HuH-7 (cell line): ENCODE measurements at places on chromosomes 4 and X.
A peak's percentile ranks its signal among the peaks of the same experiment; 100 is the strongest.

DNA sequence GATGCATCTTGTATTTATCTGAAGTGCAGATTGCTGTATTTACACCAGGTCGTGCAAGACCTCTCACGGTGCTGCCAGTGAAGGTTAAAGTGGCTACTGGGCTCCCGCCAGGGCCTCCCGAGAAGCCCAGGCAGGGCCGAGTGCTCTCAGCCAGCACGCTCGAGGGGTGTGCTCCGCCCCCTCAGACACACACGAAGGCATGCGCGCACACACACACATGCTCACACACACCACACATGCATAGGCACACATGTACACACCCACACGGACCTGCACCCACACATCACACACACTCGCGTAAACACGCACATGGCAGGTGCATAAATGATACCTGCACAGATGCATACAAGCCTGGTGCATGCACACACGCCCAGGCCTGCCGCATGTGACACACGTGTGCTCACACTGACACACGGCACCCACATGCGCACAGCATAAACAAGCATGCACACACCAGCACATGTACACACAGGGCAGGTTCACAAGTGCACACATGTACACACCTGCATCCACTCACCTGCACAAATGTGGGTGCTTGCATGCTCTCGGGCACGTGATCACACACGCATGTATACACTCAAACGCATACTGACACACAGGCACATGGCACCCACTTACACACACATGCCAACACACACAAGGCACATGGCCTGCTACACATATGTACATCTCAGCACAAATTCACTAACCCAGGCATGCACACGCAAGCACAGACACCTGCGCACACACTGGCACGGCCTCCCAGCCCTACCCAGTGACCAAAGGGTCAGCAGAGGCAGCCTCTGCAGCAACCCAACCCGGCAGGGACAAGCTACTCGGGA lies 71.6 kb downstream of the FAM53A start:
- no peak for DNase-seq

DNA sequence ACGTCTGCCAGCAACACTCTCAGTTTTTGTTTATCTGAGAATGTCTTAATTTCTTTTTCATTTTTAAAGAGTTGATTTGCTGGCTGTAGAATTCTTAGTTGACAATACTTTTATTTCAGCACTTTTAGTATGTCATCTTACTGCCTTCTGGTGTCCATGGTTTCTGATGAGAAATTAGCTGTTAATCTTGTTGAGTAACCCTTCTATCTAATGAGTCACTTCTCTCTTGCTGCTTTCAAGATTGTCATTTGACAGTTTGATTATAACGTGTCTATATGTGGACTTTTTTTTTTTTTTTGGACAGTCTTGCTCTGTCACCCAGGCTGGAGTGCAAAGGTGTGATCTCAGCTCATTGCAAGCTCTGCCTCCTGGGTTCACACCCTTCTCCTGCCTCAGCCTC lies 24.0 kb upstream of the TMEM255A start:
- no peak for DNase-seq

DNA sequence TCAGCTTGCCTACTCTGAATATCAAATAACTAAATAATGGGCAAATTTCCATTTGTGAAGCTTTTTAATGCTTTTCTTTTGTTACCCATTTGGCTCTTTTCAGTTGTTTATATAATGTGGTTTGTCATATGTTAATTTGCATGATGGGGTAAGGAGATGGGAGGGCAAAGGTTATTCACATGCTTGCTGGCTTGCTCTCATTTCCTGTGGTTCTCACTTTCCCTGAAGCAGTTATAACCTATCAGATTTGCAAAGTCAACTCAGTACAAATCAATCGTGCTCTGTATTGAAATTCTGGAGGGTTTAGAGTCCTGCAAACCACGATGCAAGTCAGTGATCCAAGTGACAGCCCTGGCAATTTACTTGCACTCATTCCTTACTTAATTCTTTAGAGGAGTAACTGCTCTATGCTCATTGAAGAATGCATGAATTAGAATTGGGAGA lies 711.2 kb downstream of the ADGRL3 start:
- DNase-seq, result no peak

DNA sequence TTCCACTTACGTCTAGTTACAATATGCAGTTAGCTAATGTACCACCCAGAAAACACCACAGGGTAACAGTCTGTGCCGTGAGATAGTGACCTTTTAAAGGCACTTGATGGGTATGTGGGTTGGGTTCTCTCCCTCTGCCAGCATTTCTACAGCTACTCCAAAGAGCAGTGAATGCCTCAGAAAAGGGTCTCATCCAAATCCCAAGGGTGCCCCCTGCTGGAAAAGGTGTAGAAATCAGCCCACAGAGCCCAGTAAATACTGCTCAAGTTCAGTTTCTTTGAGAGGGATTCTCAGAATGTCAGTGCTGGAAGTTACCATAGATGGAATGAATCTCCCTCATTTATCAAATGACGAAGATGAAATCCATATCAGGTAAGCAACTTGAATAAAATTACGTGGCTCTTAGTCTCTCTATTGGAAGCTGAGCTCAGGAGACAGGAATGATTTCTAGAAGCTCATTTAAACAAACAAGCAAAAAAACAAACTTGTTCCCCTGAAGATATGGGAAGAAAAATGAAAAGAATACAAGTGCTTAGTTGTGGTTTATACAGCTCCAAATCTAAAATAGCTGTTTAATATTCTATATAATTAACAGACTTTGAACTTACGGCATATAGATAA lies 9.5 kb downstream of the RNF175 start:
- peak; percentile 67 for DNase-seq

DNA sequence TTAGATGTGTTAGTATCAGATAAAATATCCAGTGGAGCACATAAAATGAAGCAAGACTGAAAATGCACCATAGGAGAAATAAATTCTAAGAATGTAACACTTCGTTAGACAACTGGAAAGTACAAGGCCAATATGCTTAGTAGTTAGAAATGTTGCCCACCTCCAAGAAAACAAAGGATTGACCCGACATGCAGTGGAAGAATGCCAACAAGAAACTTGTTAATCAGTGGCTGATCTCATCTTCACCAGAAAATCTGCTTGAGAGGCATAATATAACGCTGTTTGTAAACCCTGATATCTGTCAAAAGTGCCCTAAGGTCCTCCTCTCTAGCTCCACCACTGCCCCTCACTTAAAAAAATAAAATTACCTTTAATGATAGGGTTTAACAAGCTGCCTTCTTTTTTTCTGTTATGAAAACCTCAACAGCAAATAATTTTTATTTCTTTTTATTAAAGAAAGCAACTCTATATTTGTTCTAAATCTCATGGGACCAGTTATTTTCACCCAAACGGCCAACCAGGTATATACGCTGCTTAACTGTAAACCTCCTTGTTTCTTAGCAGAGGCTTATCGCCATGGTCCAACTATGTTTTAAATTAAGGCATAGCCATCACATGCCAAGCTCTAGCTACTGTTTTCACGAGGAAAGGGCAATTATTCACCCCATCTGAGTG lies 1.8 kb downstream of the RASGEF1B start:
- no peak for DNase-seq

GRCh38 chr4:121484633-121485032 lies 103.8 kb upstream of the QRFPR start:
- DNase-seq, result peak; percentile 10

GRCh38 chr4:97643179-97643578 lies 500.1 kb downstream of the STPG2 start:
- no peak for DNase-seq

DNA sequence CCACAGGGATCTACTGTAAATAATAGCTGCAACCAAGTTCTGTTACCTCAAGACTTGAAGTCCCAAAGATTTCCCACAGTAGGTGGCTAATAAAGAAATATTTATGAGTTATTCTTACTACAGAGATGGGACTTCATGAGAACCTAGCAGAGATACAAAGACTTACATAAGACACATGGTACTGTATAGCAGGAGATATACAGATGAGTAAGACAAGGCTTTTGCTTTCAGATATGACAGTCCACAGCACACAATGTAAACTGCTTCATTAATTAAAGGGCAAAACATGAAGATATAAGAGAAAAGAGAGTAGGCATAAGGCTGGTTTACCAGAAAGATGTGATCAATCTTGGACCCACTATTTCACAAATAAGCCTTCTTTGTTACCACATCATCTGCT lies 6.6 kb downstream of the ANKRD17 start:
- no peak for DNase-seq

DNA sequence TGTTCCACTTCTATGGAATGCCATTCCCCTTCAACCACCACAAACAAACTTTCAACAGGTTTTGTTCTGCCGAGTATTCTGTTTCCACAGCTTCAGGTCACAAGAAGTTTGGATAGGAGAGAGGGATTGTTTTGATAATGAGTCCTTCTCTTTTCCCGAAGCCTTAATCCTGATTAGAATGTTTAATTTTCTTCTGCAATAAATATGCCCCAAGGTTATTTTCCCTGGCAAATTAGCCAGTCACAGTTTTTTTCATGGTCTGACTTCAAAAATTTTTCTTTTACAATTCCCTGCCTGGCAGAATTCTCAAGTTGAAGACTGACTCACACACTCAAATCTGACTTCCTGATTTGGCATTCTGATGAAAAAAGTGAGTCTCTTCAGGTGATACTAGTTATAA lies 33.1 kb upstream of the EDNRA start:
- DNase-seq, result no peak

DNA sequence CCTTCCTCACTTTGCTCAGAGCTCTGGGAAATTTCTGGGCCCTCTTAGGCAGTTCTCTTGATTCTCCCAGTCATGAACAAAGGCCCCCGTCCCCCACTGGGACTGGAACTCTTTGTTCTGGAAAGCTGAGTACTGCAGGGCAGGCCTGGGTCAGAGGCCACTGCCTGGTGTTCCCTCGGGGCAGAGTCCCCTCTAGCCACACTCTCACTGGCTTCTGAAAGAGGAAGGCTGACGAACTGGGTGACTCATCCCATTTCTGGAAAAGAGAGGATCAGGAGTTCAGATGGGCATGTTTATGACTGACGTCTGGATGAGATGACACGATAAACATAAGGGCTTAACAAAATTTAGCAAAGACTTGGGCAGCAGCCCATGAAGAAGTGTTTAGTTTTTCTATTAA lies 47.7 kb downstream of the DDX3X start:
- peak; percentile 34 for DNase-seq

- no peak for DNase-seq
These were observed 33.4 kb downstream of the FRG1 start for GRCh38 chr4:189974056-189974455.

GRCh38 chrX:43703211-43703791 lies 47.2 kb downstream of the MAOA start:
- DNase-seq, result no peak

- no peak for DNase-seq
These were observed 309.5 kb upstream of the FMR1 start for GRCh38 chrX:147602176-147602696.

DNA sequence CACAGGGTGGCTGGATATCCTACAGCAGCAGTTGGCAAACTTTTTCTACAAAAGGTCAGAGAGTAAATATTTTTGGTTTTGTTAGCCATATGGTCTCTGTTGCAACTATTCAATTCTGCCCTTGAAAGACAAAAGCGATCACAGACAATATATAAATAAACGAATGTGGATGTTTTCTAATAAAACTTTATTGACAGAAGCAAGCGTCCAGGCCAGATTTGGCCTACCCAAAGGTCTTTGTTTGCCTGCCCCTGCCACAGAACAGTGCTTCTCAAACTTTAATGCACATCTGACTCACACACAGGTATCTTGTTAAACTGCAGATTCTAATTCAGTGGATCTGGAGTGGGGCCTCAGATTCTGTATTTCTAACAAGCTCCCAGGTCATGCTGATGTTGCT lies 621.4 kb upstream of the DIPK2B start:
- DNase-seq, result no peak

GRCh38 chr4:95190751-95191436 lies 357.9 kb downstream of the UNC5C start:
- DNase-seq, result no peak

DNA sequence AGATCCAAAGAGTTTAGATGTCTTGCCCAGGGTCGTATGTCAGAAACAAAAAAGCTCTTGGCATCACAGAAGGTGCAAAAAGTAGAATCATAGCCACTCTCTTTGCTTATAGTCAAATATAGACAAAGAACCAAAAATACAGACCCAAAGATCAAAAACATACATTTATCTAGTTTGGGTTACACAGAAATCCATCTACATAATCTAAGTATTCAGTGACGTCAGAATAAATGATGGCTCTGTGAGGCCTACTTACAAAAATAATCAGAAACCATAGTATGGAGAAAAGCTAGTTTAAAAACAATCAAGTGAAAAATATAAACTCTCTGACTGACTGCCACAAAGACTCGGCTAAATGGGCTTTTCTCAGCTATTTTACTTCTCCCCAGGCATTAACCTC lies 126.8 kb downstream of the MAPK10 start:
- DNase-seq, result no peak

DNA sequence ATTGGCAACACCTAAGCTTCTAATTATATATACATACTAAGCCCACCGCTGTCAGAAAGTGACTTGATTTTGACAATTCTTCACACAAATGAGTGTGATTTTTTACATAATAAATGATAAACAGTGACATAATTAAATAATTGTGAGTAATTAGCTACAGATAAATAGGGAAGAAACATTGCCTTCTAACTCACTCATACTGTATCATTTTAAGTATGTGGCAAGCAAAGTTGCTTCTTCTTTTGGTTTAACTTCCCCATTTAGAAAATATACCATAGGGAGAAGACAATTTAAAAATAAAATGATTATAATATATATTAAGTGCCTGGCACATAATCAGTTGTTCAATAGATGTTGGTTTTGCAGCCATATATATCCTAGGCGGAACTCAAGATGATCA lies 644.2 kb downstream of the FSTL5 start:
- no peak for DNase-seq

DNA sequence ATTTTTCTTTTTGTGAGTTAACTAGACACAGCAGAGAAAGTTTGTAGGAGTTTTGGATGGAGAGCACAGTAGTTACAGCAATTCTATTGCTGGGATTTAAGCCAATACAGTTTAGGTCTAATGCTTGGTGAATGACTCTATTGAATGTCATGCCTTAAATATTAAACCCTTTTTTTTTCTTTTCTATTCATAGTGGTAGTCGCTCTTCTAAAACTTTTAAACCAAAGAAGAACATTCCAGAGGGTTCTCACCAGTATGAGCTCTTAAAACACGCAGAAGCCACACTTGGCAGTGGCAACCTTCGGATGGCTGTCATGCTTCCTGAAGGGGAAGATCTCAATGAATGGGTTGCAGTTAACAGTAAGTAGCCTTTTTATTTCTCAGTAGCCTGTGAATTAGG lies 34.8 kb upstream of the DCK start:
- DNase-seq, result no peak

GRCh38 chrX:95539041-95539440 lies 1145.6 kb upstream of the DIAPH2 start:
- DNase-seq, result no peak

DNA sequence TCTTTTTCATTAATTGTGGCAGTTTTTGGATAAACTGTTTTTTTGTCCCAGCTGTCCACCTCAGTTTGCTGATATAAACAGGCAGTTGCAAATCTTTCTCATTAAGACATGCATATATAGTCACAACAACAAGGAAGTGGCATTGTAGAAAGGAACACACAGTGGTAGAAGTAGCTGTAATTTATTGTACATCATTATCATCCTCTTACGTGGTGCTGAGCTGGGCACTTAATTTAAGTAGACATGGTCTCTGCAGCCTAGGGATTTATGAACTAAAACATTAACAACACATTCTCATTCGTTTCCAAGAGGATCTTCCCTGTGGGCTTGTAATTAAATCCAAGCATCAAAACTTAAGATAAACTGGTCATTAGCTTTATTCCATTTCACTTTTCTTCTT lies 500.2 kb downstream of the INPP4B start:
- no peak for DNase-seq
